COR-L47 (cell line): ENCODE measurements at places on chromosomes 1 and 21.

DNA sequence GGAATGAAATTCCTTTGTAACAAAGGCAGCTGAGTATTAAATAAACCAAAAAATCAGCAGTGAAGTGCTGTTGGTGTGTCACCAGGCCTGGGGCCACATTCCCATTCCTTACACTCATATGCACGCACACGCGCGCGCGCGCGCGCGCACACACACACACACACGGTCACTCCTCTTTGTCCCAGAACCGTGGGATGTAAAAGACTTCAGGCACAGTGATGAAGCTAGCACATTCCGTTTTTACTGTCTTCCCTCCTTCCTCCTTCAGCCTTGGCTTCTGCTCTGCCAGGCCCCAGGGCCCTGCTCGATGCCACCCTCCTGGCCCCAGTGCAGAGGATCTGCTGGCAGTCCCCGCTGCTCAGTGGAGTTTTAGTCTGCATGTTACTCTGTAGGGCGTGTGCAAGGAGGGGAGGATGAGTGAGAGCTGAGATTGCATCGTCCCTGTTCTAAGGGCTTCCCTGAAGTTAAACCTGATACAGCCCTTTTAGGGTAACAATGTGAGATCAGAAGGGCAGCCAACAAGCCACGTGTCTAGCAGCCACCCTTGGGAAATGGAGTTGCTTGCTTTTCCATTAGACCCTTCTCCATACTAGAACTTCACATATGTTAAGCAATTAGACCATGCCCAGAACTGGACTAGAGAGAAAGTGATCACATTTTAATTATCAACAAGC, 71.7 kb upstream of the WDR26 start:
- DNase-seq: no peak

GRCh38 chr1:201946224-201946908, at the start of gene LMOD1:
TSS of gene LMOD1 (minus strand) at chr1:201946548. CDS start at chr1:201946340, 208 bp downstream.
- DNase-seq: peak; percentile 37

- DNase-seq: no peak
These were observed 45.7 kb downstream of the NAV1 start for GRCh38 chr1:201584471-201585092.

- DNase-seq: no peak
These were observed 72.4 kb downstream of the AJAP1 start for GRCh38 chr1:4726620-4727341.

GRCh38 chr1:112633628-112634027, 14.0 kb downstream of the CAPZA1 start:
- DNase-seq: no peak

DNA sequence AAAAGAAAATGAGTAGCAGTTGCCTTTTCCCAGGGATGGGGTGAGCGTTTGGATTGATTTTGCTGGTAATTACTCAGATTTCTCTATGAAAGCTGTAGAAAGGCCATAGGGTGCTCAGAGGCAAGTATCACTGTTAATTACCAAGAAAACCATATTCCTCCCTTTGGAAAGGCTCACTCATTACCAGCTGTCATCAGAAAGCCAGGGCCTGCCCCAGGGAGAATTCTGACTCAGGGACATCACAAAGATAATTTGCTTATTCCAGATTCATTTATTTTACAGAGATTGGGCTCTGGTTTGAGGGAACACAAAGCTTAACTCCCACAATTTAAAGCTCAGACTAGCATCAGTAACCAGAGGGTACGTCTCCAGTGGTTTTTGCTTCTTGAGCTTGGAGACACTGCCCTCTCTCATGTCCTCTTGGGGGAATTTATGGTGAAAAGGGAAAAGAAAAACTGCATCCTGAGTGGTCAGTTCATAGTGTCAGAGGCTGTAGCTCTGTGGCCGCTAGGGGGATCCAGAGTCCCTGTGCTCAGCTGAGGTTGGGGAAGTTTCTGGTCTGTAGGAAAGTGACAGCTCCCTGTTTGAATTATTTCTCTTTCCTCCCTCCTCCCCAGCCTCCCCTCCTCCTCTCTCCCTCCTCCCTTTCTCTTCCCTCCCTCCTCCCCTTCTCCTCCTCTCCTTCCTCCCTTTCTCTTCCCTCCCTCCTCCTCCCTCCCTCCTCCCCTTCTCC, 204.3 kb downstream of the KCNJ6 start:
- peak; percentile 64 for DNase-seq

DNA sequence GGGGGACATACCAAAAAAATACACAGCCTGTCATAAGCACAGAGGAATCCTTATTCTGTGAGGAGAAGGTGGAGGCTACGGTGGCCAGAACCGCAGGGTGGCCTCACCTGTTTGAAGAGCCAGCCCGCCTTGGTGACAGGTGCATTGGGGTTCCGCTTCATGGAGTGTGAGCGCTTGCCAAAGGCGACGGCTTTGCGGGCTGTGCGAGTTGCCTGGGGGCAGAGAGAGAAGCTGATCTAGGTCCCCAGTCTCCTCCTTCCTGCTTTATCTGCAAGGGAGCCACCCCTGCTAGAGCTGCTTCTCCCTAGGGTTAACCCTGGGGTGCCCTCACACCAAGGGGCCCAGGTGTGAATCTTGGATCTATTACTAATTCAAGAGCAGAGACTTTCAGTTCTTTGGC, 54.3 kb upstream of the GOLT1A start:
- peak; percentile 33 for DNase-seq

GRCh38 chr1:12171206-12172041, 4.6 kb downstream of the TNFRSF1B start:
- no peak for DNase-seq

DNA sequence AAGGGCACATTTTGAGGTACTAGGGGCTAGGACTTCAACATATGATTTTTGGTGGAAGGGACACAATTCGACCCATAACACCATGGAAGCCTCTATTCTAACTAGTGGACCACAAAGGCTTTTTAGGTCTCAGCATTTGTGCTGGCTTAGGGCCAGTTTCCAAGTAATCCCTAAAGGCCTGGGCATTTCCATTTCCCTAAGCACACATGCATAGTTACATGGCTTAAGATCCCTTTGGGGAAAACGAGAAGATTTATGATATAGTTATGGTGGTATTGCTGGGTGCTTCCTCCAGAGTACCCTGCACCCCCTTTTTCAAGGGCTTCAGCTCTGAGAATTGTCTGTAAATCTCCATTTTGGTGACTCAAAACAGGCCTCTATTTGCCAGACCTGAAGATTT, 28.2 kb upstream of the TMEM54 start:
- no peak for DNase-seq

DNA sequence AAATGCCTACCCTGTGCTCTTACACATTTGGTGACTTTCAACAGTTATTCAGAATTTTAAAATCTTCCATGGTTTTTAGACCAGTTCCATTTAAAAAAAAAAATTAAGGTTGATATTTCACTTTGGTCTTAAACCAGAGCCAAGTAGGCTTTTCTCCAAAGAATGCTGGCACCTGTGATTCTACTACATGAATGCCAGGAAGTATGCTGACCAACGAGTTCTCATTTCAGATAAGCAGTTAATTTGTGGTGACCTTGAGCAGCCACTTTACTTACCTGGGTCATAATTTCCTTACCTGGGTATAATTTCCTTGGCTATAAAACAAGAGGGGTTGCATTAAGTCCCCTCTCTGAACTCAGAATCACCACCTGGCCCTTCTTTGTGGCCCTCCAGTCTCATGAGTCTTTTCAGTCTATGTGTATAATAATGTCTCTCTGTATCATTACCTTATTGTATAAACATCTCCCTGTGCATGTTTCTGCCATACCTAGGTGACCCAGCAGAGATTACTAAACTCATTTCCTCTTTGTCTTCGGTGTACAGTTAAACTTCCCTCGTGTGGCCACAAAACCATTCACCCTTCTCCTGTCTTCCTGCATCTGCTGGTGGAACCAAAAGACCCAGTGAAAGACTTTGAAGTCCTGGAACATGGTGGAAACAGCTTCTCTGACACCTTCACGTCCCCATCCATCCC, 139.1 kb upstream of the DPT start:
- DNase-seq: no peak

DNA sequence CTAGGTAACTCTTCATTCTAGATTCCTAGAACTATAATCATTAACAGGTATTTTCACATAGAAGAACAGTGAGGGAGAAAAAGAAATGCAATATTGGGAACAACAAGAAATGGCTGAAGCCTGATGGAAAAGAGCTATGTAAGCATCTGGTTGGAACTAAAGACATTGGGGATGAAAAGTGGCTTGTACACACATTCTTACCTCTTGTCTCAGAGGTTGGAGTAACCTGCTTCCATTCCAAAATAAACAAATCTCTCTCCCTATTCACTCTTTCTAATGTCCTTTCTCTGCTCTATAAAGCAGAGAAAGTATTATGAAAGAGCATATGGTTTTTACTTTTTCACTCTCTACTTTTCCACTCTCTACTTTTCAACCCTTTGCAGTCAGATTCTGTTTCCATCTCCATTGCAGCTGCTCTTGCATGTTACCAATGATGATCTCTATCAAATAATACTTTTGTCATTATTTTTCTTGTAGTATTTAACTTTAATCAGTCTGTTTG, 37.5 kb downstream of the CMPK1 start:
- DNase-seq: no peak

GRCh38 chr1:81554108-81554507, 246.6 kb upstream of the ADGRL2 start:
- DNase-seq: peak; percentile 87

- no peak for DNase-seq
These were observed 252.6 kb downstream of the NFIA start for GRCh38 chr1:61334718-61335589.

- peak; percentile 38 for DNase-seq
These were observed at the start of gene FRRS1 for GRCh38 chr1:99766378-99766800. TSS of gene FRRS1 (minus strand) at chr1:99766635. CDS start at chr1:99748768, 17,867 bp downstream.

DNA sequence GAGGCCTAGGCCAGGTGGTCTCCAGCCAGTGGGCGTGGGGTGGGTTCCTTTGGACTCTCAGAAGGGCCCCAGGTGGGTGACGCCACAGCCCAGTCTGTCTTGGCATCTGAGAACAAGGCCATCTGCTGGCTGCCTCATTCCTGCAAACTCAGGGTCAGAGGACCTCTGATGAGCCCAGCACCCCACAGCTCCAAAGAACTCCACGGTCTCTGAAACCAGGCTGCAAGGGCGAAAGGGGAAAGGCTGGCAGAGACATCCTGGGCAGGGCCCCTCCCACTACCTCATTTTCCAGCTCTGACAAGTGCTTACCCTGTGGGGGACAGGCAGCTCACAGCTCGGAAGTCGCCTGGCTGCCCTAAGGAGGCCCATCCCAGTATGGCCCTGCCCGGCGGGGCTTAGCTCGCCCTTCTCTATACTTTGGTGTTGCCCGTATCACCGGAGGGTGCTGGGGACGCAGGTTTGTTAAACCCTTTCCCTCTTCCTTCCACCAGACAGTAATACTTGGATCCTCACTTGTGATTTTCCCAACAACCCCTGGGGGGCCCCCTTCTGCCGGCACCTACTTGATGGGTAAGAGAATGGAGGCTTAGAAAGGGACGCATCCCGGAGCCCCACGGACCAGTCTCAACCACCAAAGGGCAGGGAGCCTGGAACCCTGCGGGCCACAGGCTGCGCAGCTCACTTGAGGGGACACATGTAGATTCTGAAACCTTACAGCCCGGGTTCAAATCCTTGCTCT, 10.9 kb upstream of the EDN2 start:
- DNase-seq: no peak

- no peak for DNase-seq
These were observed 363.7 kb downstream of the SETD4 start for GRCh38 chr21:35696644-35697043.

DNA sequence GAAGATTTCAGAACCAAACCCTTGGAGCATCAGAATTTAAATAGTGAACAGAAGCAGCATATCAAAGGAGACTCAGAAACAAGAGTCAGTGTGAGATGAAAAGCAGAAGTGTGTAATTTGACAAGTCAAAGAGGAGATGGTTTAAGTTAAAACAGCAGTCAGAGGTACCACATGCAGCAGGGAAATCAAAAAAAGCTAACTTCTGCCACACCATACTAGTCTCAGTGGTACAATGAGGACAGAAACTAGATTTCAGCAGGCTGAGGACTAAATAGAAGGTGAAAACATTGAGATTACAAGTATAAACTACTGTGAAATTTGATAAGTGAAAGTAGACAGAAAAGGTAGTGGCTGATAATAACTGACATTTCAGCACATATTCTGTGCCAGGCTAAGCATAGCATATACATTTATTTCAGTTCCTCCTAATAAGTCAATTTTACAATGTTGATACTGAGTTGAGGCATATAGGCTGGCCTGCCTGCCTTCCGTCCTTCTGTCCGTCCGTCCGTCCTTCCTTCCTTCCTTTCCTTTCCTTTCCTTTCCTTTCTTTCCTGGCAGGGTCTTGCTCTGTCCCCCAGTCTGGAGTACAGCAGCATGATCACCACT, 12.6 kb downstream of the SUCO start:
- DNase-seq: no peak

GRCh38 chr1:92957030-92957734, 4.1 kb downstream of the DIPK1A start:
- DNase-seq: no peak

- DNase-seq: no peak
These were observed 21.2 kb downstream of the NFASC start for GRCh38 chr1:204891860-204892259.
